ENCODE measurements at places on chromosomes 7 and 10. TPM values are rescaled to one million over a fixed set of nuclear protein-coding genes. Genes with fewer than 3 reads are reported as not detected.
A peak's percentile ranks its signal among the peaks of the same experiment; 100 is the strongest.

The CARD11 gene
- polyA plus RNA-seq = 1.4 TPM

The CYP3A7 gene
- polyA plus RNA-seq = not detected

The PKD1L1 gene
- polyA plus RNA-seq = not detected

The MYO3A gene
- polyA plus RNA-seq = 0.55 TPM

The LSM5 gene
- 89.6 TPM for polyA plus RNA-seq

The CFTR gene
- polyA plus RNA-seq = 1.7 TPM

The HACD1 gene
- 11.5 TPM for polyA plus RNA-seq

The BTBD16 gene
- not detected for polyA plus RNA-seq

The ZNF727 gene
- polyA plus RNA-seq = not detected

The AKR1C2 gene
- 61.5 TPM for polyA plus RNA-seq

The SMARCD3 gene
- 38.6 TPM for polyA plus RNA-seq

GRCh38 chr7:4879396-4880081 is 4.0 kb downstream of the RADIL start:
- DNase-seq = no peak

DNA sequence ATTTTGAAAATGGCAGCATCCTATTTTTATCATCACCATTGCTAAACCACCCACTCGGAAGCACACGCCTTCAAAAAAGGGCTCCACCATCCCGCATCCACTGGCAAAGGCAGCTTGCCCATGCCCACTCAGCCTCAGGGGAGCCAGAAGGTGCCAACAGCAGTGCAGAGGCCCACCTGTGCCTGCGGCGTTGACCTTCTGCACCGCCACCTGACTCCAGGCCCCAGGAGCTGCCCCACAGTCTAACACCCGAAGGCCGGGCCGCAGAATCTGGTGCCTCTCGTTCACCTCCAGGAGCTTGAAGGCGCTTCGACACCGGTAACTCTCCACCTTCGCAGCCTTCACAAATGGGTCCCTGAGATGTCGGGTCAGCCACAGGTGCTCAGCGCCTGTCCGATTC is 2.8 kb downstream of the MRM2 start:
- DNase-seq = no peak

- DNase-seq = no peak
Observed at GRCh38 chr7:22577470-22578001, 77.5 kb upstream of the STEAP1B start.

DNA sequence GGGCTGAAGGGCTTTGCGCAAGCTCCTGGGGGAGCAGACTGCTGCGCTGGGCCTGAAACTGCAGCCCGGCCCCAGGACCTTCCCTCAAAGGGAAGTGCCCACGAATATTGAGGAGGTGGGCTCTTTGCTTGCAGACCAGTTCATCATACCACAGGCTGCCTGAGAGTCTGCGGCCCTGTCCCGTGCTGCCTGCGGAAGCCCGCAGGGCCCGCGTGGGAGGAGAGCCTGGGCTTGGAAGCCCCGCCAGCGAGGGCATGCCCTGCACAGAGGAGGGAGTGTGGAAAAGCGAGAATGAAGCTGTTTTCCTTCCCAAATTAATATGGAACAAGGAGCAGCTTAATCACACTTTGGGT is 83.6 kb upstream of the MKI67 start:
- DNase-seq = no peak

DNA sequence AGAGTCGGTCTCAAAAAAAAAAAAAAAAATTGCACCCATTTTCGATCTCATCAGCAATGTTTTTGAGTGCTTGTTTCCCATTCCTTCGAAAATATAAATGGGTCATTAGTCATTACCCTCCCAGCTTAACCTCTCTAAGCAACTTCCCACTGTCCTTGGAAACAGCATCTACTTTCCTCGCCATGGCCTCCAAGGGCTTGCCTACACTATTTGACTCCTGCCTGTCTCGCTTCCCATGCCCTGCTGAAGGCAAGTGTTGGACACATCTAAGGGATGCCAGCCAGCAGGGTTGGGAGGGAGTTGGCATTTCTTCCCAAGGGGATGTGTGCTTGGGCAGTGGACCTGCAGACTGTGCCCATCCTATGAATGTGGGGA is 12.7 kb upstream of the RHBDD2 start:
- DNase-seq = no peak

GRCh38 chr10:78905015-78905956 is 163.5 kb upstream of the ZMIZ1 start:
- DNase-seq = peak; percentile 20

DNA sequence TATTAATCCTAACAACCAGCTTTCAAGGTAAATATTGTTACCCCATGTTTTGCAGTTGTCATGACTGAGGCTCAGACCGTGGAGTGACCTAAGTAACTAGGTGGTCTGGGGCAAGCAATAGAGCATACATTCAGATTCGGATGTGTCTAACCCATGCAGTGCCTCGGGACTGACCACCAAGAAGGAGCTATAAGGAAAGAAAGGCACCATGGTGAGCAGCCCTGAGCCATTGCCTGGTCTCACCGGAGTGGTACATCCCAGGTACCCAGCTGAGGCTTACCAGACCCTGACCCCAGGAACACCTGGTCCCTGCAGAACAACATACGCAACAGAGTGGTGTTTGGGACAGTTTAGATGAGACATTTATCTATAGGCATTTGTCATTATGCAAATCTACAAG is 175.5 kb upstream of the ZMIZ1 start:
- DNase-seq = no peak

DNA sequence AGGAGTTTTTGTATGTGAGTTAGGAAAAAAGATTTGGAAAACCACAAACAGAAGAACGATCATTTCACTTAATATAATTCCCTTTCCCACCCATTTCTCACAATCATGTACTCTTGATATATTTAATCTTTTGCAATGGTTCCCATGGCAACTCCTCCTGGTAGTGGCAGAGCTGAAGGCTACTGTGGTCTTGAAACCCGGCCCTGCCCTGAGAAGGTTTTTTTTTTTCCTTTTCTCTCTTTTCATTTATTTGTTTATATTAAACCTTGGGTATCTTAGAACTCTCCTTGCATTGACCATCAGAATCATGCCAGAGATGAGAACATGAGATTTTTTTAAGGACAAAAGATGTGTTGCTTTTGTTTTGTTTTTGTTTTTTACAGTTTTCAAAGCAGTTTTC is 566.1 kb upstream of the NRP1 start:
- DNase-seq = peak; percentile 29

DNA sequence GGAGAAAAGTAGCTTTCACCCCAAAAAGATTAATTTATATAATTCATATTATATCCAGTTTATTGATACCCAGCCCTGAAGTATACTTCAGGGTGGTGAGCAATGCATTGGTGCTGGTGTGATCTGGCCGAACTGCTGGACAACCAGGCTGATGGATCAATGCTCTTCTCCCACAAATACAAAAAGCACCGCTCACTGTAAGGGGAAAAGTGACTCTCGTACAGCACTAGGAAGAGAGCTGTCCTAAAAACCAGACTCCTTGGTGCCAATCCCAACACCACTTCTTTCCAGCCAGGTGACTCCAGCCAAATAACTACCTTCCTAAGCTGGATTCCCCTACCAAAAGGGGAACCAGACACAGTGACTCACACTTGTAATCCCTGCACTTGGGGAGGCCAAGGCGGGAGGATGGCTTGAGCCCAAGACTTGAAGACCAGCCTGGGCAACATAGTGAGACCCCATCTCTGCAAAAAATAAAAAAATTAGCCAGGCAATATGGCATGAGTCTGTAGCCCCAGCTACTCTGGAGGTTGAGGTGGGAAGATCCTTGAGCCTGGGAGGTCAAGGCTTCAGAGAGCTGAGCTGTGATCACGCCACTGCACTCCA is 13.1 kb upstream of the TNPO3 start:
- DNase-seq = no peak

- no peak for DNase-seq
Observed at GRCh38 chr7:3493499-3493898, 192.4 kb downstream of the SDK1 start.

GRCh38 chr7:99042957-99043356 is 101.0 kb downstream of the SMURF1 start:
- DNase-seq = no peak

- no peak for DNase-seq
Observed at GRCh38 chr10:29828440-29828894, 193.7 kb upstream of the SVIL start.

DNA sequence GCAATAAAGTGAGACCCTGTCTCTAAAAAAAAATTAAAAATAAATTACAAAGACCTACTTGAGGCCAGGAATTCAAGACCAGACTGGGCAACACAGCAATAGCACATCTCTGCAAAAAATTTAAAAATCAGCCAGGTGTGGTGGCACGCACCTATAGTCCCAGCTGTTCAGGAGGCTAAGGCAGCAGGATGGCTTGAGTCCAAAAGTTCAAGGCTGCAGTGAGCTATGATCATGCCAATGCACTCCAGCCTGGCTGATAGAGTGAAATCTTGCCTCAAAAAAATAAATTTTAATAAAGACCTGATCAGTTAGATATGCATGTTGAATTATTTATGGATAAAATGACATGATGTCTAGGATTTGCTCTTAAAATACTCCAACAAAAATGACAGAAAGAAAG is 34.9 kb downstream of the P4HA1 start:
- no peak for DNase-seq

DNA sequence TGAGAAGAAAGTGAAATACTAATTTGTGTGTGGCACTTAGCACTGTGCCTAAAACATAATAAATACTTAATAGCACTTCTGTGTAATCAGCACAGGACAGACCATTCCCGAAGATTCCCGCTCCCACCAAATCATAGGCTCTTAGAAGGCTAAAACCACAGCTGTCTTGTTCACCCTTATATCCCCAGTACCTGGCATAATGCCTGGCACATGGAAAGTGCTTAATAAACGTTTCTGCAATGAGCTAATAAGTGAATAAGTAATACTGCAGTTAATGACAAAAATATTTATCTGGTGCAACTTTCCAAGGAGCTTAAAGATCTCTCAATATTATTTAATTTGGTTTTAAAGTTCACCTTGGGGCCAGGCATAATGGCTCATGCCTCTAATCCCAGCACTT is 43.2 kb downstream of the MTURN start:
- DNase-seq = no peak

DNA sequence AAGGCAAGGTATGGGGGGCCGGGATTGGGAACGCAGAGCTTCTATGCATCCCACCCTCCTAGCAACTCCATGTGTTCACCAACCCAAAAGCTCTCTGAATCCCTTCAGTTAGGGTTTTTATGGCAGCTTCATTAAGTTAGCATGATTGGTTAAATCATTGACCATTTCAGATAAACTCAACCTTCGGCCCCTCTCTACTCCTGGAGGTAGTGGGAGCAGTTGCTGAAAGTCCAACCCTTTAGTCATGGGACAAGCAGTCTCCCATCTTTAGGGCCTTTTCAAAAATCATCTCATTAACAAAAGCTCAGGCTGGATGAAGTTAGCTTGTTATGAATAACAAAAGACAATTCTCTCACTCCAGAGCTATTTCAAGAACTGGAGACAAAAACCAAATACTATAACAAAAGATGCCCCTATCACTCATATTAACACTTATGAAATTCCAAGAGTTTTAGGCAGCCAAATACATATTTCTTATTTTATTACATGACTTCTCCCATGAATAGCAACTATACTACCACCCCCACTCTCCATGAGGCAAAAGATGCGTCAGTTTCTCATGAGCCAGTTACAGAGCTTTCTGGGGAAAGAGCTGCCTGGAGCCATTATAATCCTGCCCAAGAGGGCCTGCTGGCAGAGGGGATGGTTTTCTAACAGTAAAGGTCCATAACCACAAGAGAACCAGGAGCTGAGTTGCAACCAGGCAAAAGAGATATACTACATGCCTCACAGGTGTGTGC is 44.6 kb downstream of the SLC16A12 start:
- DNase-seq = no peak

DNA sequence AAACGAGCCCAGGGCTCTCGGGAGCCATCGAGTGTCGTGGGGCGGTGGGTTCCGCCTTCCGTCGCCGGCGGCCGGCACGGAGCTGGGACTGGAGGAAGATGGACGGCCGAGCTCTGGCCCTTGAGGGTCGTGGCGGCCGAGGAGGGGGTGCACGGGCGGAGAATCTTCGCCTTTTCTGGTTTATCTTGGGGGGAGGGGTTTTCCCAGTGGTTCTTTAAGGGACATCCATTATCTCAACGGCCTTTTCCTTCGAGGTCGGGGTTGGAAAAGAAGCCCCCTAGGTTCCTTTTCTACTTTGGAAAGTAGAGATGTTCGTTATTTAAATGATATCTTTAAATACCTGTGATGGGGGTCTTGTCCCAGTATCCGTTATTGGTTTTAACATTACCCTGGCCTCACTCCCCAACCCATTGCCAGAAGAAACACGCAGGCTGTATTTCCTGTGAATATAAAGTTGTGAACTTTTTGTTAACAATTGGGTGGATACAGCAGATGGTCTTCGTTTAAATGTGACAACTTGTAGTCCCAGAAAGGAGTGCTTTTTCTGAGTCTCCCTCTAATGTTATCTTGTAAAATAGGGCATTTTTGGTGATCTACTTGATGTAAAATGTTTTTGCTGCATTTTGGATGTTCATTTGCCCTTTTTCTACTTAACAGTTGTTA is 765 bp downstream of the CCAR1 start:
- no peak for DNase-seq

DNA sequence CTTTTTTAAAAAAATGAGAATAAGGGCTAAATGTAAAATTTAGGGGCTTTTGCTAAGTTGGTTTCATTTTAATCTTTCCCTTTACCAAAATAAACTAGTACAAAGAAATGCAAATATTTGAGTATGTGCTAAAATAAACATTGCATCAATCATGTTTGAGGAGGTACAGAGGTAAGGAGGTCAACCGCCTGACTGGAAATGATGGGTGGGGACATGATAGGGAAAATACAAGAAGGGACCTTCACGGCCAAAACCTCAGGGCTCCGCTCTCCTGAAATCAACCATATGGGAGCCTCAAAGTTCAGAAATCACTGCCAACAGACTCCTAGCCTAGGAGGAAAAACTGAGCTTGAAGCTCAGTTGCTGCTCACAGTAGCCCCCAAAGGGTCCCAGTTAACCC is 207.6 kb downstream of the AHR start:
- DNase-seq = peak; percentile 43

DNA sequence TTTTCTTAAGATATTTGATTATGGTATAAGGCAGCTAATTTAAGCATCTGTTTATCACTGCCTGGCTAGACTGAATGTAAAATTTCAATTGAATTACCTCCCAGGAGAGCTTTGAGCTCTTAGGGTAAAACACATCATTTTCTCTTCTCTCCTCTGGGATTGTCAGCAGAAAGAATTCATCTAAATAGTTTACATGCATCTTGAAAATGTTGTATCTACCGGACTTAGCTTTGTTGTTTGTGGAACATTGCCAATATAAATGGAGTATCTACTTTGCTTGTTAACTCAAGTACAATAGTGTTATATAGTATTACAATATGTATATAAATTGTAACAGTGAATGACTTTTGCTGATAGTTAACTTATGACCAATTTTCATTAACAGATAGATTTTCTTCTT is 73.3 kb downstream of the TAF3 start:
- DNase-seq = no peak

DNA sequence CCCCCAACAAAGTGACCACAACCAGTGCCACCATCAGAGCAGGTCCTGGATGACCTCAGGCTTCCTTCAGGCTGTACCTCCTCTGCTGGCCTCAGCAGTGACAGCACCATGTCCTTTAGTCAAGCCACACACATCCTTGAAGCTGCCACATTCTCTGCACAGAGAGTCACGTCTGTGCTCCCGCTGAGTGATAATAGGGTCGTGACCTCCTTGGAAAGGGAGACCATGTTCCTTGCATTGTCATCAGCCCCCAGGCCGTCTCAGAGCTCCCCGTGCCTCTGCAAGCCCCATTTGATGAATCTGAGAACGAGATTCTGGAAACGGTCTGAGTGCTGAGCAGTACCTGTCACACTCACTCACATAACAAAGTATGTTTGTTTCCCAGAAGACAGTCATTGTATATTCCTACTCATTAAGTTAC is 106.5 kb upstream of the PRR15 start:
- no peak for DNase-seq
